Activated CD4-positive, alpha-beta memory T cell treated with anti-CD3 and anti-CD28 coated beads for 36 hours (primary cell): ENCODE measurements at places on chromosomes 2 and 18.

GRCh38 chr2:149039213-149039724, 770 bp downstream of the LYPD6B start:
- no peak for DNase-seq

DNA sequence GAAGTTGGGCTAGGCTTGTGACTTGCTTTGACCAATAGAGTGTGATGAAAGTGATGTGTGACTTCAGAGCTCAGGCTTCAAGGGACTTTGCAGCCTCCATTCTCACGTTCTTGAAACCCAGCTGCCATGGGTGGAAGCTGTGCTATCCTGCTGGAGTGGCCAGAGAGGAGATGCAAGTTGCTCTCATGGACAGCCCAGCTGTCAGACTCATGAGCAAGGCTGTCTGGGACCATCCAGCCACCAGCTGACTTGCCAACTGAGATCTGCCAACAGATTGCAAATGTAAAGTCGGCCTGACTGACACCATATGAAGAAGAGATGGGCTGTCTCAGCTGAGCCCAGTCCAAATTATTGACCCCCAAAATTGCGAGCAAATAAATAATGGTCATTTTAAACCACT, 226.4 kb upstream of the CXCR4 start:
- no peak for DNase-seq

DNA sequence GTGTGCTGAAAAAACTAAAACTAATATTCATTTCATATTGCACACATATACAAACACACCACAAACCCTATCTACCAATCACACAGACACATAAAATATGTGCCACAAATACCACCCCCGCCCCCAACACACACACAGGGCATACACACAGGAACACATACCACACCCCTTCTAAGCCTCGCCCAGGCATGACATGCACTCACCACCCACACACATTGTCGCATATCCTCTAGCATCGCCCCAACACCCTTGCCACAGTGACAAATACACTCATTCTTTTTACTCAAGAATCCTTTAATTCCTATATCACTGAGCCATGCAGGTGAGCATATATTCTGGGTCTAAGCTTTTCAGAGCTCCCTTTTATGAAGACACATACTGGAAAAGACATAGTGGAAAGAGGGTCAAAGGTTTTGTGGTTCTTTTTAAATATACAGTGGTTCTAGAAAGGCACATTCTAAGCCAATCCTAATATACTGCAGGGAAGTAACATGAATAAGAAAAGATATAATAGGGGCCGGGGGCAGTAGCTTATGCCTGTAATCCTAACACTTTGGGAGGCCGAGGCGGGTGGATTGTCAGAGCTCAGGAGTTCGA, 24.5 kb upstream of the LCLAT1 start:
- peak; percentile 94 for DNase-seq

- DNase-seq = no peak
These were observed 7.2 kb upstream of the OTOF start for GRCh38 chr2:26485099-26485498.

- DNase-seq = peak; percentile 84
These were observed 15.2 kb downstream of the FBXO41 start for GRCh38 chr2:73268830-73269685.

GRCh38 chr2:176087330-176088047, 3.7 kb upstream of the EVX2 start:
- no peak for DNase-seq
